Panc1 (cell line): ENCODE measurements at places on chromosomes 1 and 21.
A peak's percentile ranks its signal among the peaks of the same experiment; 100 is the strongest.

DNA sequence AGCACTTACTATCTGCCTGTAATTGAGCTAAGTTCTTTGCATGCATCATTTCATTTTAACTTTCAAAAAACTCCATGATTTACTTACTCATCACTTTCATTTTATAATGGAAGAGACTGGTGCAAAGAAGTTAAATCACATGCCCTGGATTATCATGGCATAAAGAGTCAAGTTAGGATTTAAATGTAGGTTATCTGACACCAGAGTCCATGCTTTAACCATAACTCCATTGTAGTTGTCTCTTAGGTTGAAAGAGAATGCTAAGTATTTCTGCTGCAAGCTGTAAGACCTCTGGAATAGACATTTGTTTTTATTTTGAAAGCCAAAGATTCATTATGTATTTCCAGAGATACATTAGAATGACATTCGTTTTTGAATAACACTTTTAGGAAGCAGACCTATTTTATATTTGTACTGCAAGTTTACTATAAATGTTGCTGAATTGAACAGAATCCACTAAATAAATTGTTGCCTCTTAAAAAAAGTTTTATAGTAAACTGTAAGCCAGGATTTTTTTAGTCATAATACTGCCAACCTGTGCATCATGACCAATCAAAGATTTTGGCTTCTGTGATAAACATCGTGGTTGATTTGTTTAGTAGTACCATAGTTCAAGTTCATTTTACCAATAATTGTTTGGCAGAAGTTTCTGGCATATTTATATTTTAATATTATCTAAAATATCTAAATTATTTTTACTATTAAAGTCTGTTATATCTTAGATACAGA lies 26.1 kb downstream of the CFH start:
- no peak for DNase-seq

GRCh38 chr1:84301785-84302385 lies 377 bp downstream of the SAMD13 start:
- DNase-seq = no peak

- DNase-seq = no peak
Measured at GRCh38 chr1:64161357-64161941, 42.0 kb upstream of the UBE2U start.

DNA sequence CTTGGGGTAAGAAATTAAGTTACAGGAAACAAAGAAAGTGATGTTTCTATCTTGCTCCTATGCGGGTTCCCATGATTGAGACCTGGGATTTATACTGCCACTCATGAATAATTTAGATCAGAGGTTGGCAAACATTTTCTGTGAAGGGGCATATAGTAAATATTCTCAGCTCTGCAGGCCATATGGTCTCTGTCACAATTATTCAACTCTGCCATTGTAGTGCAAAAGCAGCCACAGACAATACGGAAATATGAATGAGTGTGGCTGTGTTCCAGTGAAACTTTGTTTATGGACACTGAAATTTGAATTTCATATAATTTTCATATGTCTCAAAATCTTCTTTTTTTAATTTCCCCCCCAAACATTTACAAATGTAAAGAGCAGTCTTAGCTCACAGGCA lies 127.2 kb downstream of the FOXD2 start:
- no peak for DNase-seq

DNA sequence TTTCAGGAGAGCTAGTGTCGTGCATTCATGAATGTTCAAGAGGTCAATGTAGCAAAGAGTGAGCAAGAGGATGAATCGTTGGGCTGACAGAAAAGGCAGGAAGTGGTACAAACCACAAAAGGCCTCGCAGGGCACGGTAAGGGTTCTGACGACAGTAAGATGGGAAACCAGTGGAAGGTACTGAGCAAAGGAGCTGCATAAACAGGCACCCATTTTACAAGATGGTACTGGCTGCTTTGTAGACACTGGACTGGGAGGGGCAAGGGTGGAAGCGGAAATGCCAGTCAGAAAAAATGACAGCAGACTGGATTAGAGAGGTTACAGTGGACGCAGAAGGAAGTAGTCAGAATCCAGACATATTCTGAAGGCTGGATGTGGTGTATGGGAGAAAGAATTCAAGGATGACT lies 123.5 kb downstream of the PTPN14 start:
- peak; percentile 76 for DNase-seq

DNA sequence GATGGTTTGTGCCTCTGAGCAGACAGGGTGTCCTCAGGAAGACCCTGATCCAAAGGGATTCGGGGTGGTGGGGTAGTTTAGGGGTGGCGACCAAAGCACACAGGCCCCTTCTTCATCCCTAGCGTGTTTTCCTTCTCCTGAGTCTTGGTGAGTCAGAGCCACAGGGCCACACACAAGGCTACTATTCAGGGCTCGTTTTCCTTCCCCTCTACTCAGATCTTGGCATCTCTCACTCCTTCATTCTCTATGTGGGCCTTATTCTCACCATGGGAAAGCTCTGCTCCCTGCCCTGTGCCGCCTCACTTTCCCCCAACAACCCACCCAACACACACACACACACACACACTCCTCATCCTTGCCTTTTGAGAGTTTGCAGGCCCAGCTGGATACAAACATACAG lies 43.6 kb upstream of the WNT2B start:
- DNase-seq = no peak

DNA sequence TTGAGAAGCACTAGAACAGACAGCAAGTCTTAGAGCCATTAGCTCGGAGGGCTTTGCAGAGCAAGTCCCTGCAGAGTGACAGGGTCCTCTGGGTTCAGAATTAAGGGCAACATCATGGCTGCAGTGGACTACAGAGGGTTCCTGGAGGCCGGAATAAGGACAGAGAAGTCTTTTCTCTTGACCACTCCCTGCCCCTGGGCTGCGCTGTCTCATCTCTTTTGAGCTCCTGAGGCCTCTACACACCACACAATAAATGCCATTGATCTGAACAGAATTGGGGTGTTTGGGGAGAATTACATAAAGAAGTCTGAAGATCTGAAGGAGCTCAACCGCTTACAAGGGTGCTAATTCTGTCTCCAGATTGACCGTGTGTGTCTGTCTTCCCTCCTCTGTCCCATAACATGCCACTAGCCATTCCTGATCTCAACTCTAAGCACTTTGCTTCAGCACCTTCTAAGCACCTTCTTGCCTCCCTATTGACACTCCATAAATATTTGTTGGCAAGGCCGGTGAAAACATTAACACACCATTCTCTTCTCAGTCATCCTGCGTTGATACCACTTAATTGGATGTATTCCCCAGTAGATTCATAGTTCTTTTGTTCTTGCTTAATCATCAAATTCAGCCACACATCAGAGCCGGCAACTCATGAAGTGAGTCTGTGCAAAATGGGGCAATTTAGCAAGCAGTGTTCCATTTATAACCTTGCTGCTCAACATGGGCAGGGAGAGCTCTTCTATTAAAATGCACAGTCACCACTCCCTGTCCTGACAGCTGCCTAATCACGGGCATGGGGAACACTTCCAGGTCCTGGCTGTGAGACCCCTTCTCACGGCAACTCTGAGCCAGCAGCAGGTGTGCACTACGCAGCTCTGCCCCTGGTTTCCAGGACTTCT lies 49.7 kb downstream of the NMNAT2 start:
- no peak for DNase-seq

DNA sequence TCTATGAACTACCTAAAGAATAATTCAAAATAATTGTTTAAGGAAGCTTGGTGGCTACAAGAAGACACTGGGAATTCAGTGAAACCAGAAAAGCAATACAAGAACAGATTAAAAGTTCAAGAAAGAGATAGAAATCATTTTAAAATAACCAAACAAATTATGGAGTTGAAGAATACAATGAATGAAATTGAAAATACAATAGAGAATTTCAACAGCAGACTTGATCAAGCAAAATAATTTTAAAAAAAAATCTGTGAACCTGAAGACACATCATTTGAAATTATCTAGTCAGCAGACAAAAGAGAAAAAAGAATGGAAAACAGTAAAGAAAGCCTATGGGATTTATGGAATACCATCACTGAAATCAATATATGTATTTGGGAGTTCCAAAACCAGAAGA lies 31.2 kb upstream of the WNT2B start:
- DNase-seq = no peak

DNA sequence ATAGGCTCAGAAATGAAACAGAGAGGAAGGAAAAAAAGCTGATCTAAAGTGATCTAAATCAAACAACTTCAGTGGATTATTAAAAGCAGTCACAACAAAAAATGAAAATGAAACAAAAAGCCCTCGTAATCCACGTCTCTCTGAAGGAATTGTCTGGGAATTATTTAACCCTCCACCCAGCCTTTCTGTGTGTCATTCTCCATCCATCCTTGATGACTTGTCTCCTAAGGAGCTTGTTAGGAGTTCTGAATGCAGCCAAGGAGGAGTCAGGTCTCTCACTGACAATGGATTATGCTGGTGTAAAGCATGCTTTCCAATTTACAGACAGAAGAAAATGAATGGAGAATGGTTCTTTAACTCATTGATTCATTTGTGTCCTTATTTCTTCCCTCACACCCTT lies 359.3 kb upstream of the RUNX1 start:
- no peak for DNase-seq

GRCh38 chr1:113792986-113793385 lies 19.3 kb downstream of the RSBN1 start:
- DNase-seq = no peak
